Activated CD4-positive, alpha-beta T cell treated with anti-CD3 and anti-CD28 coated beads, Interleukin-2, amount 50 U/mL, for 24 hours (primary cell): ENCODE measurements at places on chromosomes 6 and 20.

DNA sequence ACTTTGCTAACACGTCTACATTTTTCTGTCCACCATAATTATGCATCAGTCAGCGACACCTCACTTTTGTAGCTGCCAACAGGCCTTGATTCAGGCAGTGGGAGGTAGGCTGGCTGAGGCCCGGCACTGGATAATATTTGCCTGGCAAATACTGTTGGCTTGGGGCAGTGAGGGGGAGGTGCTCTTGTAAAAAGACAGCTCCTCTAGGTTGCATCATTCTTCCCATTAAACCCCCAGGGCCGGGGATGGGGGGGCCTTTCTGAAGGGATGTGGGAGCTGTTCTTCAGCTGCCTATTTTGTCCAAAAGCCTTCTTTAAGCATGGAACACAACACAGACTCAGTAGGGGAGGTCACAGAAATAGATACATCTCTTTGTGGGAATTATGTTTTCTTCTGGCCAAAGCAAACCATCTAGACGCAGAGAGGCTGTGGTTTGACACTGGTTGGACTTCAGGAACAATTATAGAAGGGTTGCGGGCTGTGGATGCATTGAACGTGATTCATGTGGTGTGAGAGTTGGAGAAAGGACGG, 338.3 kb upstream of the NT5E start:
- DNase-seq: no peak

DNA sequence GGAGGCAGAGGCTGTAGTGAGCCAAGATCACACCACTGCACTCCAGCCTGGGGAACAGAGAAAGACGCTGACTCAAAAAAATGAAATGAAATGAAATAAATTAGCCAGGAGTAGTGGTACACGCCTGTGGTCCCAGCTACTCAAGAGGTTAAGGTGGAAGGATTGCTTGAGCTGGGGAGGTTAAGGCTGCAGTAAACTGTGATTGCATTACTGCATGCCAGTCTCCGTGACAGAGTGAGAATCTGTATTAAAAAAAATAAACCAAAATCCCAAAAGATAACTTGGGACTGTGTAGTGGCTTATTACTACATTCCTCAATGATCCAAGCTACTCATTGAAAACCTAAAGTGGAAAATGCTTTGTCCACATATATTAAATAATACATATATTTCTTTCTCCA, 87.0 kb downstream of the SGK1 start:
- no peak for DNase-seq

DNA sequence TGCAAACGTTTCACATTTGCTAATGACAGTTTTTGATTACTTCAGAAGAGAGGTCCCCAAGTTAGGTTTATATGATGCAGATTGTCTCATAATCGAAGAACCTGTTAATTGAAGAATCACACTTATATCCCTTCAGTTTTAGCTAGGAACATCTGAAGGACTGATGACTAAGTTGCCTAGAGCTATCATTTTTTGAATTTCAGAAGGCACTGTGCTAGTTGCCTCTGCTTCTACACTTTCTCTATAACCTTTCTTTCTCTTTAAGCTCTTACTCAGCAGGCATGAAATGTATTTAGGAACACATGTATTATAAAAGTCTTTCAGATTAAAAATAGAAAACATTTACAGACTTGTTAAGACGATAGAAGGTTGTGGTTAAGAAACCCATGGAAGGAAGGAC, 14.4 kb upstream of the GJE1 start:
- DNase-seq: no peak

GRCh38 chr20:46592580-46593362, 42.3 kb upstream of the OCSTAMP start:
- DNase-seq: no peak

GRCh38 chr6:42046464-42047212, 3.7 kb upstream of the TAF8 start:
- DNase-seq: no peak

GRCh38 chr6:89613790-89614189, 24.8 kb downstream of the LYRM2 start:
- no peak for DNase-seq

GRCh38 chr6:91042656-91043055, 455.8 kb upstream of the MAP3K7 start:
- DNase-seq: no peak
